ENCODE measurements at places on chromosomes 16 and 17.

DNA sequence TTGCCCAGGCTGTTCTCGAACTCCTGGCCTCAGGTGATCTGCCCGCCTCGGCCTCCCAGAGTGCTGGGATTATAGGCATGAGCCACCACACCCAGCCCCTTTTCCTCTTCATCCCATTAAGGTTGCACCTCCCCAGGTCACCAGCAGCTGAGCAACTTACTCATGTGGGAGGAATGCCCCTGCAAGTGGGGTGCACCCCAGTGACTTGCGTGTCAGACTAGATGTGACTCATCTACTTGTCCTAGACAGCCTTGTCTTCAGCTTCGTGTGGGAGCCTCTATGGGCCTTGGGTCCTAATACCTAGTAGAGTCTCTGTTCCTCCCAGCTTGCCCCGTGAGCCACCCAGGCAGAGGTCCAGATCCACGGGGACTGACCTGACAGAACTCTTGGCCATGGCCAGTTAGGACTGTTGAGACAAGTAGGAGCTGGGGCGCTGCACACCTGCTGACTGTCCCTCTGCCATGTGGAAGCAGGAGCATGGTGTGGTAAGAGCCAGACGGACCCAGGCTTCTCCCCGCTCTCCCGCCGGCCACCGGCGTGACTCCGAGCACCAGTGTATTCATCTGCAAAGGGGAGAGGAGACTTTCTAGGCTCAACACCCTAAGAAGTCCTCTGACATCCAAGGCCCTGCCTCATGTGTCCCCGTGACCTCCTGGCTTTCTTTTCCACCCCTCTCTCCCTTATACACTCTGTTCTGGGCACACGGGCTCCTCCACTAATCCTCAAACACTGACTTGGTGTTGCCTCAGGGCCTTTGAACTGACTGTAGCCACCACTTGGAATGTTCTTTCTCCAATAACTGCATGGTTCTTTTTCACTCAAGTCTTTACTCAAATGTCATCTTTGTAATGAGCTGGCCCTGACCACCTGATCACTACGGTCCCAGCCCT lies 11.6 kb upstream of the CBX4 start:
- no peak for DNase-seq

DNA sequence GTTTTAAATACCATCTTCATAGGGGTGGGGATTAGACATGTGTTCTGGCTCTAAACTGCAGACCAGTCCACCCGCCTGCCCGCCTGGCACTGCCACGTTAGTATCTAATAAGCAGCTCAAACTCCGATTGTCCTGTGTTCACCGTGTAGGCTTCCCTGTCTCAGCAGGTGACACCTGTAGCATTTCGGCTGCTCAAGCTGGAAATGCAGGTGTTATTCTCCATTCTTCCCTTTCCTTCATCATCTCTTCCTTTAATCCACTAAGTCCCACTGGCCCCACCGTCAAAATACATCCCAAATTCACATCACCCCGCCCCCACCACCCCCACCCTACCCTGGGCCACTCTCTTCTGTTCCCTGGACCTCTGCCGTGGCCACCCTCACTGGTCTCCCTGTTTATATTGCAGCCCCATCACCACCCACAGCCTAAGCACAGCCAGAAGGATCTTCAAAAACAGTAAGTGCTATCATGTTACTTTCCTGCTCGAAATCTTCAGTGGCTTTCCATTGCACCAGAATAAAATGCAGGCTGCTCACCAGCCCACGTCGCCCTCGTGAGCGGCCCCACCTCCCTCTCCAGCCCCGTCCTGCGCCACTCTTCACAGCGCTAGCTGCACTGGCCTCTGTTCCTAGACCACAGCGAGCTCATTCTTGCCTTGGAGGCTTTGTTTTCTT lies 65.1 kb downstream of the RTN4RL1 start:
- DNase-seq = no peak

GRCh38 chr16:85229869-85230462 lies 117.7 kb upstream of the CIBAR2 start:
- no peak for DNase-seq

DNA sequence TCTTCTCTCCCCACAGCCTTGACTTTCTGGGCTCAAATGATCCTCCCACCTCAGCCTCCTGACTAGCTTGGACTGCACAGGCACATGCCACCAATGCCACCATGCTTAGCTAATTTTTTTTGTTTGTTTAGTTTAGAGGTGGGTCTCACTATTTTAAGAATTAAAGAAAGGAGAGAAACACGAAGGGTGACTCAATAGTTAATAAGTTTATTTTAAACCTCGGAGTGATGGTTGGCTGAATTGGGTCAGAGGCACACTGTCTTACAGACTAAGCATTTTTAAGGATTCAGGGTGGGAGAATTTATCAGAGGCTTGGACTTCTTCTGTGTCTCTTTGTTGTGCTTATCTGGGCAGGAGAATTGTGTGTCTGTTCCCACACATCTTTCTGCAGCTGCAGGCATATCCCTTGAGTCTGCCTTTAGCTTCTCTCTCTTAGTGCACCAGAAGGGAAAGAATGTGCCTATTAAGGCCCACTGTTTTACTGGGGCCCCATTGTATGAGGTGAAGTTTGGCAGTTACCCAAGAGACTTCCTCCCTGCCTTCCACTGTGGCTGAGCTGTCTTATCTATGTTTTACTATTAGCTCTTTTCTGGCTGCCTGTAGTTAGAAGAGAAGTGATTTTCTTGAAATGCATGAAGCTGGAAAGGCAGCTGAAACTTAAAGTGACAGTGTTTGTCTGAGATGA lies 2172.0 kb downstream of the TP53TG3F start:
- no peak for DNase-seq

DNA sequence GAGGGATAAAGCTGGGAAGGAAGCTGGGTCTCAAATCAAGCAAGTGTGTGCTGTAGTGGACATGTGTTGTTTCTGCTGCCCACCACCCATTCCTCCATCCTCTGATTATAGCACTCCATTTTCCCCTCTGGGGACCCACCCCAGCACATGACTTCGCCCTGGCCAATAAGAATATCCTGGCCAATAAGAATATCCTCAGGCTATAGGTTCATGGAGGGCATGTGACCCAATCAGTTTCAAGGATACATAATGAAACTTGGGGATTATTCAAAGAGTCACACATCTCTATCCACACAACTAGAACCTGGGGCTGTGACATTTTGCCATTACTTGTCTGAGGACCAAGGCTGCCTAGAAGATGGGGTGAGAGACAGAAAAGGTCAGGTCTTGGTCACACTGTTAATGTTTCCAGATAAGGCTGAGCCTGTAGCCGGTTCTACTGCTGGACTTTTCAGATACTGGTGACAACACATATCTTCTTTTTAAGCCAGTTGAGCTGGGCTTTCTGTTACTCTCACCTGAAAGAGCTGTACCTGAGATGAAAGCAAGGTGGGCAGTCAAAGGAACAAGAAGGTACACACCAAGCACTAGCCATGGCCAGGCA lies 33.7 kb downstream of the MYO18A start:
- DNase-seq = no peak

GRCh38 chr17:15944759-15945526 lies at the start of gene ADORA2B:
Gene ADORA2B, plus strand, starts transcription at chr17:15945130. Its CDS starts 119 bp downstream, at chr17:15945249.
- DNase-seq = peak; percentile 91

DNA sequence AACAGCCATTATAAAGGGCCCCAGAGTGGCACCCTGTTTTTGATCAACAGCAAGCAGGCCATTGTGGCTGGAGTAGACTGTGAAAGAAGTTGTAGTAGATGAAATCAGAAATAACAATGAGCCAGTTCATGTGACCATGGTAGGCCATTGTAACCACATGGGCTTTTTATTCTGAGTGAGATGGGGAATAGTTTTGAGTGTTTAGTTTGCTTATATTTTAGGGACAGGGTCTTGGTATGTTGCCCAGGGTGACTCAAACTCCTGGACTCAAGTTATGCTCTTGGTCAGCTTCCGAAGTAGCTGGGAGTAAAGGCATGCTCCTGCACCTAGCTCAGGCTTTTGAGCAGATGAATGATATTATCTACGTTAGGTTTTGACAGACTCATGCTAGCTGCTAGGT lies 12.0 kb downstream of the CBFB start:
- DNase-seq = no peak

DNA sequence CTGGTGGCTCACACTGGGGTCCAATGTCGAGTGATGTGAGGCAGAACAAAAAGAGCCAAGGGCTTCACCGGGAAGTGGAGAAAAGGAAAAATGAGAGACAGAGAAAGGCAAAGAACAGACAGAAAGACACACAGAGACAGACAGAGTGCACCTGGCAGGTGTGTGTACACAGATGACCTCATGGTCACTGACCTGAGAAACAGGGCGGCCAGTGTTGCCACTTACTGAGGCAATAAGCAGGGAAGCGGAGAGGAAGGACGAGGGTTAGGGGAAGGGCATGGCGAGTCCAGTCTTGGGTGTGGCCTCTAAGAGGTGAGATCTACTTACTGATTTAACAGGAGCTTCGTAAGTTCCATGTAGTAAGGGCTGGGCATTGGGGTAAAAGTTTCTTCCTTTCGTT lies 7.5 kb downstream of the GINS2 start:
- no peak for DNase-seq

- DNase-seq = no peak
These were observed 74.7 kb downstream of the KLHDC4 start for GRCh38 chr16:87690911-87691685.

DNA sequence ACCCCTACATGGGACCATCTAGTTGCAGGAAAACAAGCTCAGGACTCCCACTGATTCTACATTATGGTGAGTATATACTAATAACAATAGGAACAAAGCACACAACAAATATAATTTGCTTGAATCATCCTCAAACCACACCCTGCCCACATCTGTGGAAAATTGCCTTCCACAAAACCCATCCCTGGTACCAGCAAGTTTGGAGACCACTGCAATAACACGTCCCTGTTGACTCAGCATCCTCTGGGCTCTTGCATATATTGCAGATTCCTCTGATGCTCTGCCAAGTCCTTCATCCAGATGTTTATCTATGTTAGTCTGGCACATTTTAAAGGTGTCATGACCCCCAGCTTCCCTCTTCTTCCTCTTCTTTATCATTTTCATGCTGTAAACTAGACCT lies 138.4 kb downstream of the PCTP start:
- no peak for DNase-seq

- no peak for DNase-seq
These were observed 17.8 kb downstream of the RGS9 start for GRCh38 chr17:65154770-65155589.

- DNase-seq = no peak
These were observed 31.2 kb upstream of the BCAR1 start for GRCh38 chr16:75282466-75283281.

DNA sequence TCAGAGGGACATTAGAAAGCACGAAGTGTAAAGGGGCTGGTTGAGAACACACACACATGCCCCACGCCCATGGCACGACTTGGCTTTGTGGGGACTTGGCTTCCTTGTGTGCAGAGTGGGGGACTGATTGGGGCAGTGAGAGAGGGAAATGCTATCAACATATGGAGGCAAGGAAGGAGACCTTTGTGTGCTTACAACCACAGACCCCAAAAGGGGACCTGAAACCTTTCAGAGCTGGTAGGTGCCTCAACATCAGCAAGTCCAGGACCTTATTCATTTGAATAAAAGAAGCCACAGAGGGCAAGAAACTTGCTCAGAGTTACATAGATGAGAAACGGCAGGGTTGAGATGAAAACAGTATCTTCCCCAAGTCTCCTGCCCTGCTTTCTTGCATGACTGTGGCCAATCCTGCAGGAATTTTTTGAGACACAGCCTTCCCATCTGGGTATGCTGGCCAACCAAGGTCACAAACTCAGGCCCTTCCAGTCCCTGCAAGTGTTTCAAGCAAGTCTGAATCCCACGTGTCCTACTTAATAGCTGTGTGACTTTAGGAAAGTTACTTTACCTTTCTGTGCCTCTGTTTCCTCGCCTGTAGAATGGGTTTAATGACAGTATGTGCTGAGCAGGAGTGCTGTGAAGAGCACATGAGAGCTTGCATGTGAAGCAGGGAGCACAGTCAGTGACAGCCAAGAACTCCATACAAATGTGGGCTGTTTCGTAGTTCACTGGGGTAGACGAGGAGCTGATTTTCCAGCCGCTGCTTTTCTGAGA lies 26.2 kb downstream of the C16orf78 start:
- DNase-seq = peak; percentile 21

DNA sequence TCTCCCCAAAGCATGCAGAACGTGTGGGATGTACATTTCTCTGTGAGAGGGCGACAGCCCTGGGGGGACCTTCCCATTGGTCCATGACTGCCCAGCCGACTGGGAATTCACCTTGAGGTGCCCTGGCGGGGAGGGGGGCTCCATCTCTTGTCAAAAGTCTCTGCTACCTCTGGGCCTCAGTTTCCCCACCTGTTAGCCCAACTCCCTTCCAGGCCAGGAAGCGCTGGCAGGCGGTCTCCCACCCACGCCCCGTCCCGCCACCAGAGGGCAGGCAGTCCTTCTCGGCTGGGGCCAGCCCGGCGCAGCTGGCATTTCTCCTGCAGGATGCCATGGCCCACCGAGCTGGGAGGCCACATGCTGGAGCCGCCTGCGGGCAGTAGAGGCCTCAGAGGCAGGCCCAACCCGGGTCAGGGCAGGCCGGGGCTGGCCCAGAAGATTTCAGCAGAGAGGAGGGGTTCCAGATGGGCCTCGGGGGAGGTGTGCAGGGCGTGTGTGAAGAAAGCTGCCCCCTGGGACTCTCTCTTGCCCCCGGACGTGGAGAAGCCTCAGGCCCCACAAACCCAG lies 16.6 kb downstream of the CD7 start:
- DNase-seq = peak; percentile 92

GRCh38 chr17:27892542-27892865 lies 661 bp downstream of the LYRM9 start:
- DNase-seq = no peak

GRCh38 chr17:40180694-40181093 lies 3.4 kb downstream of the RAPGEFL1 start:
- no peak for DNase-seq

DNA sequence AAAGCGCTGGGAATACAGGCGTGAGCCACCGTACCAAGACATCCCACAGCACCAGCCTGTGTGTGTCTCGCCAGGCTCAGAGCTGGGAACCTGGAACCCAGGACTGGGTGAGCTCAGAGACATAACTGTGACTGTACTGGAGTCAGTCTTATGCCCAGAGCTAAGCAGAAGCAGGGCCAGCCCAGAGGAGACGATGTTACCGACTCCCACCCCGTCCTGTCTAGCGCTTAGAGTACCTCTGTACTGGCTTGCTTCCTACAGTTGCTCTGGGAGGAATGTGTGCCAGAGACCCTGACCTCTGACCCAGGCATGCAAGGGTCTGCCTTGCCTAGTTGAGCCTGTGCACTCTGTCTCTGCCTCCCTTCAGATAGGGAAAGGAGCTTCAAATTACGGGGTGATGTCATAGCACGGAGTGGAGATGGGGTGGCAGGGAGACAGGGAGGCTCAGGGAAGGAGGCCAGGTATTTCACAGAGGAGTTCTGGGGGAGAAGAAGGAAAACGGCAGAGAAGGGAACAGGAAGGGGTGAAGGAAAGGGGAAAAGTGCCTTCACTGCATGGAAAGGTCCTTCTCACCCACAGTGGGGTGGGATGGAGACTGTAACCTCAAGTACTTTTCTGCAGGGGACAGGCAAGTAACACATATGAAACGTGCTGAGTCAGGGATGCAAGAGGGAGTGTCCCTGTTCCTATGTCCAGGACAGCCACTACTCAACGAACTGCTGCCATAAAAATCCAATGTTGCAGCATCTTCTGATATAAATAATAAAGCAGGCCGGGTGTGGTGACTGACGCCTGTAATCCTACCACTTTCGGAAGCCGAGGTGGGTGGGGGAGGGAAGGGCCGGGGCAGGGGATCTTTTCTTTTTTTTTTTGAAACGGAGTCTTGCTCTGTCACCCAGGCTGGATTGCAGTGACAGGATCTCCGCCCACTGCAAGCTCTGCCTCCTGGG lies 5.8 kb upstream of the ARMC5 start:
- DNase-seq = no peak

Measured in osteocyte (in vitro differentiated cells).